NCI-H1694 (cell line): ENCODE measurements at places on chromosomes 6 and 20.

DNA sequence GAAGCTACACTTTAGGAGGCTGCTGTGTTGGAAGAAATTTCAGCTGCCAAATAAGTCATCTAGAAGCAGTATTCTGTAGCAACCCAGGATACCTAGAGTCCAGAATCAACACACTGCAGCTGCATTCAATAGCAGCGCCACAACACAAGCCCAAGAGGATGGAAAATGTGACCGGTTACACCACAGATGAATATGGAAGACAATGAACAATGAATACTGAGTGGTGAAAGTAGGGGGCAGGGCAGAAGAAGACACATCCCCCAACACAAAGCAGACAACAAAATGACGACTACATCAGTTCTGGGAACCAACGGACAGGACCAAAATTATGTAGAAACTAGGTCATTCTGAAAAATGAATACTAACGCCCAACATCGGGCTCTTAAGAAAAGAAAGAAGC, 38.2 kb downstream of the KIF6 start:
- no peak for DNase-seq

GRCh38 chr6:131828951-131829350, 21.1 kb downstream of the ENPP1 start:
- DNase-seq: no peak

DNA sequence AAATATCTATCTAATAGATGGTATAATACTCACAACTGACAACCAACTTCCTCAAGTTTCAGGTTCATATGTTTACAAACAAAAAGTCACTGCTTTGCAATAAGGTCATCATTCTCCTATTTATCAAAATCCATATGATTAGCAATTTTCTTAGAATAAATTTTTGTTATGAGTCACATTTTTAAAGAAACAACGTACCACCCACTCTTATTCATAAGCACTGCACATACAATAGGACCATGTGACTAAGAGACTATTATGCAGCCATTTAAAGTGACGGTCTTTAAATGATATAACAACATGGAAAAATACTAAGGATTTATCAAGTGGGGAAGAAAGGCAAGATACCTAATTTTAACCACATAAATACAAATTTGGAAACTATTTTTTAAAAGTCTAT, 40.0 kb downstream of the REPS1 start:
- DNase-seq: no peak

DNA sequence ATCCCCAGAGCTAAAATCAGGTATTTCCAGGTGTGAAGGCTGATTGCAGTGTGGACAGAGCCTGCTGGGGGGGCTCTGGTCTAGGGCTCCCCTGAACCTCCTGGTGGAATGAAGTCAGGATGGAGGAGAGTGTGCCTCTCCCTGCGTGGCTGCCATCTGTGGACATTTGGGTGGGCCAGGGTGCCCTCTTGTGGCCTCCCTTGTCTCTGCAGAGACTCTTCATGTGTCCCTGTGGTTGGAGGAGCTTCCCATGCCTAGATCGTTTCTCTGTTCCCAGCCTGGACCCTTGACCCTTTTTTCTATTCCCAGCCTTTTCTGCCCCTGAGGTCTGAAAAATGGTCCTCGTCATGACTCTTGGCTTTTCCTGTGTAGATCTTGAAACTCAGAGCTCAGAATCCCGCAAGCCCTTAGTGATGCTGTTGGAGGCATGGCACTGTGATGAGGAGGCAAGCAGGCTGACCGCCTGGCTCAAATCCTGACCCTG, 9.9 kb upstream of the PSMF1 start:
- DNase-seq: peak; percentile 18

DNA sequence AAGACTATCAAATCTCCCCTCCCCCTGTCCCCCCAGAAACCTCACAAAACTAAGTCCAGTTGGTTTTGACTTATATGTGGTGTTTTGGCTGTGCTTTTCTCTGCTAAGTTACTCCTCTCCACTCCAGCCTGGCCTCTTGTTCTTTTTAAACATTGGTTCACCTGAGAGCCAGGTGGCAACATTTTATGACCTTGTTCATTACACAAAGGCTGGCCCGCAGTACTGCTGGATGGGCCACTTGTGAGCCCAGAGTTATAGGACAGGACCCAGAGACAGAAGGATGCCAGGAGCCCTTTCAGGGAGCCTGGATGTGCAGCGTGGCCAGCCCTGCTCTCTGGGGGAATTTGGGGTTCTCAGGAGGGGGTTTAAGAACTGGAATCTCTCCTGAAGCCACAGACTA, 90.0 kb downstream of the RAMACL start:
- DNase-seq: no peak

- DNase-seq: peak; percentile 31
Measured at GRCh38 chr6:28923318-28924102, at the start of gene TRIM27. TRIM27 (minus strand) TSS chr6:28923985; CDS start chr6:28923632, 353 bp downstream.

DNA sequence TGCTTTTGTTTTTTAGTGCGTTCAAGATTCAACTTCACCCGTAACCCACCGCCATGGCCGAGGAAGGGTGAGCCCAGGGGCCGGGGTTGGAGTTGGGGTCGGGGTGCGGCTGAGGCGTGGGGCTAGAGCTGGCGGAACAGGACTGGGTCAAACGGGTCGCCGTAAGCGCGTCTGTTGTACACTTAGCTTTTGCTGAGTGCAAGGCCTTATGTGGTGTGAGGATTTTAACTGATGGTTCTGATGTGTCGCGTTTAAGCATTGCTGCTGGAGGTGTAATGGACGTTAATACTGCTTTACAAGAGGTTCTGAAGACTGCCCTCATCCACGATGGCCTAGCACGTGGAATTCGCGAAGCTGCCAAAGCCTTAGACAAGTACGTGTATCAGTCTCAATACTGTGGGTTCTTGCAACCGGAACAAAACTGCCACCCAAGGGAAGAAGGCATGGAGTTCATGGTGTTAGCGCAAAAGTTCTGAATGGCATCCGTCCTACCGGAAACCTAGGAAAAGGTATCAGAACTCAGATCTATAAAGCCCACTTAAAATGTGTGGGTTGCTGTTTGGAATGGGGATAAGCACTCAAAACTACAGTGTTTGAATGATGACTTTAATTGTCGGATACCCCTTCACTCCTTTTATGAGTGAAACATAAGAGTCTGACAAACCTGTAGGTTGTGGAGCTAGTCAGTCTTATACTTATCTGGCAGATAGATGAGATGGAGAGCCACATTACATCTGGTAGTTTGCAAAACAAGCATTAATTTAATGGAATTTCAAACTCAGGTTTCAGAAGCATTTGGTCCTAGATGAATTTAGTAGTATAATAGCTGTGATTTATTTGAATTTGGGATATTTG, 574 bp downstream of the RPS12 start:
- DNase-seq: no peak

GRCh38 chr20:49684335-49684997, 29.2 kb downstream of the B4GALT5 start:
- no peak for DNase-seq

DNA sequence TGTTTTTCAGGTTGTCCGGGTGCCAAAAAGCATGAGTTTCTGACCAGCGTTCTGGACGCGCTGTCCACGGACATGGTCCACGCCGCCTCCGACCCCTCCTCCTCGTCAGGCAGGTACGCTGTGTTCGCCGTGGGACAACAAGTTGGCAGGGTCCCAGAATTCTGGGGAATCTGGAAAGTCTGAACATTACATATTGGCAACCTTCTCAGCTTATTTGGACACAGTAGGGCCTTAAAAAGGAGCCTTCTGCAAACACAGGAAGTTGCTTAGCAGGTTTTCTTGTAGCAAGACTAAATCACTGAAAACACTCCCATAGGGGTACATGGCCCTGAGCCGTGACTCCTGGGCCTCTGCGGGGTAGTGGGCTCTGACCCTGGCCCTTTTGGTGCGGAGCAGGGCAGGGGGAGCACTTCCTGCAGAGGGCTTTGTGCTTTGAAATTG, 209.7 kb downstream of the SMOC2 start:
- DNase-seq: no peak

GRCh38 chr6:84508334-84508733, 256.1 kb downstream of the TBX18 start:
- DNase-seq: no peak

DNA sequence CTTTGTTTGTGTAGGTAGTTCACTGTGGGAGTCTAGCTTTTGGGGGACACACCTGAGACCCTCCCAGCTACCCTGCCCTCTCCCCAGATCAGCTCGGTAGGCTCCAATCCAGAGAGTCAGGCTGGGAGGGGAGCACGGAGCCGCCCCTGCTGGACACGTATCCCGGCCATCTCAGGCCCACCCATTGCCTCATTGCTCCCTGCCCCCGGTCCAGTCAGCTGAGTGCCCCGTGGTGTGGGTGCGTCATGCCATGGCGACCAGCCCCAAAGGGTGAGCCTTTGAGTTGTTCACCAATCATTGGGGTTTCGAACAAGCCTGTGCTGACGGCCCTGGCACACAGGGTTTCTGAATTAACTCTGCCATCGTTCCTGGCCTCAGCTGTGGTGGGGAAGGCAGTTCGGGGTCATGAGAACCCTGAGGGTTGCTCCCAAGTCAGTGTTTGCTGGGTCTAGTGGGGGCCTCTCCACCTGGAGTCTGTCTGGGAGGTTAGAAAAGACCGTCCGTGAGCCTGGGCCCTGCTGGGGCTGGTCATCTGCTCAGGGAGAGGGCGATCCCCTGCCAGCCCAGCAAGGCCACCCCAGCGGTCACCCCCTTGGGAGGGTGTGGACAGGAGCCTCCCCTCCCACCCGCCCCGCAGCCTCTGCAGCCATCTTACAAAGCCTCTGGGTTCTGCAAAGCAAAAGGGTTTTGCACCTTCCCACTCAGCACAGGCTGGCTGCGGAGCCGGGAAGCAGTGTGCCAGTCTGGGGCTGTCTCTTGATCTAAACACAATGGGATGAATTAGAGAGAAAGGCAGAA, 34.5 kb downstream of the NTSR1 start:
- DNase-seq: no peak

GRCh38 chr6:28673787-28674671, 148.3 kb downstream of the GPX5 start:
- peak; percentile 35 for DNase-seq

DNA sequence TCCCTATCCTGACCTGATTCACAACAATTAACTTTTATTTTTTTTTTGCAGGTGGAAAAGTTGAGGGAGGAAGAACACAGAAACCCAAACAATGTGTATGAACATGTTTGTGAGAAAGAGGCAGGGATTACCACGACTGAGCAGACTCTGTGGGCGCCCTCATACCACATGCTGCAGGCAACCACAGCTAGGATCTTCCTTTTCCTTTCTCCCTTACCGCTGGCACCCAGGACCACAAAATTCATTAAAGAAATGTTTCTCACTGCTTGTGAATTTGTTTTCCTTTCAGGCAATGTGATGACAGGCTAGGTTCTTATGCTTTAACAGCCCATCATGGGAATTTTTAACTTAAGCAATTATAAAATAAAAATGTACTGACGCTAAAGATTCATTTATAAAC, 287.1 kb downstream of the GMDS start:
- DNase-seq: no peak

GRCh38 chr6:135145063-135145800, 35.9 kb upstream of the MYB start:
- no peak for DNase-seq

- DNase-seq: no peak
Measured at GRCh38 chr20:37961066-37961465, 58.1 kb downstream of the VSTM2L start.

DNA sequence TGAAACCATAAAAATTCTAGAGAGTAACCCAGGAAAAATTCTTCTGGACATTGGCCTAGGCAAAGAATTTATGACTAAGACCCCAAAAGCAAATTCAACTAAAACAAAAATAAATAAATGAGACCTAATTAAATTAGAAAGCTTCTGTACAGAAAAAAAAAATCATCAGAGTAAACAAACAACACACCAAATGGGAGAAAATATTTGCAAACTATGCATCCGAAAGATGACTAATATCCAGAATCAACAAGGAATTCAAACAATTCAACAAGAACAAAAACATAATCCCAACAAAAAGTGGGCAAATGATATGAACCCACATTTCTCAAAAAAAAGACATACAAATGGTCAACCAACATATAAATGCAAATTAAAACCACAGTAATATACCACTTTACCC, 242.6 kb upstream of the CDYL start:
- no peak for DNase-seq

- DNase-seq: no peak
Measured at GRCh38 chr6:75800708-75801505, 51.9 kb downstream of the MYO6 start.
